ENCODE measurements at places on chromosomes 16 and 17. TPM values are rescaled to one million over a fixed set of nuclear protein-coding genes. Genes with fewer than 3 reads are reported as not detected.

Gene ODAD4
- 1.4 TPM for total RNA-seq

Gene DOC2B
- 5.1 TPM for total RNA-seq

Gene SIRT7
- 3.9 TPM for total RNA-seq

Gene HP
- 0.95 TPM for total RNA-seq

Gene OVCA2
- 9.5 TPM for total RNA-seq

Gene GPR142
- not detected for total RNA-seq

- DNase-seq, result no peak
Measured at GRCh38 chr16:81485824-81486539, 41.4 kb downstream of the CMIP start.

- peak; percentile 37 for DNase-seq
Measured at GRCh38 chr16:79571065-79571902, 29.3 kb downstream of the MAF start.

DNA sequence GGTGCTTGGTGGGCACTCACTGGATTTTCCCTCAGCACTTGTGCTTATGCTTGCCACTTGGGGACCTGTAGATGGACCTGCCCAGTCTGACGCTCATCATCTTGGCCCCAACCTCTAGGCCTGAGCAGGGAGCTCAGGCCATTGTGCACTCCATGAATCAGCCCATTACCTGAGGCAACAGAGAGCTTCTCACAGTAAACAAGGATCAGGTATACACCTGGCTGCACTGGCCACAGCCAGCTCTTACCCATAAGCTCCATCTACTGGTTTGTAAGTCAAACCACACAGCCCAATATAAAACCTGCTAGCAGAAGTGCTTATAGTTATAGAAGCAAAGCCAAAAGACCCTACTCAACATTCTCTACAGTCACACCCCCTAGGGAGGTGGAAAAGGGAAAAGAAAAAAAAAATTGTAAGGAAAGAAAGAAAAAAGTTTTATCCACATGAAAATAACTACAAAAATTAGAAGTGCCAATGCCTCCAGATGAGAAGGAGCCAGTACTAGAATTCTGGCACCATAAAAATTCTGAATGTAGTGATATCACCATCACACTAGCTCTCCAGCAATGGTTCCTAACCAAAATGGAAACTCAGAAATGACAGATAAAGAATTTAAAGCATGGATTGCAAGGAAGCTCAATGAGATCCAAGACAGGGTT lies 87.8 kb upstream of the CDH5 start:
- DNase-seq, result no peak

DNA sequence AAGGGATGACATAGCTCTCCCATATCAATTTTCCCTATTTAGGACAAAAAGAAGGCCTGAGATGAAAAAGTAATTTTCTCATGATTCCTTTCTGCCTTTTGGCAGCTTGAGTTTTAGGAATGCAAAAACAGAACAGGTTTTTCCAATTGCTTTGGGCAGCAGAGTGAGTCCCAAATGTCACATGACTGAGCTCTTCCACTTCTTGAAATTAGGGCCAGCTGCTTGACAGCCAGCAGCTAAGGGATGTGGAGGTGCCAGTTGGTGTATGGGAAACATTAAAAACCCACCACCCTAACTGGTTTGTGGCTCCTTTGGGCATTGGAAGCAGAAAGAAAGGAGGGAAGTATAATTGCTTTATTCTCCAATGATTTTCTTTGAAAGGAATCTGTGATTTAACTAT lies 133.8 kb upstream of the FAM20A start:
- no peak for DNase-seq

DNA sequence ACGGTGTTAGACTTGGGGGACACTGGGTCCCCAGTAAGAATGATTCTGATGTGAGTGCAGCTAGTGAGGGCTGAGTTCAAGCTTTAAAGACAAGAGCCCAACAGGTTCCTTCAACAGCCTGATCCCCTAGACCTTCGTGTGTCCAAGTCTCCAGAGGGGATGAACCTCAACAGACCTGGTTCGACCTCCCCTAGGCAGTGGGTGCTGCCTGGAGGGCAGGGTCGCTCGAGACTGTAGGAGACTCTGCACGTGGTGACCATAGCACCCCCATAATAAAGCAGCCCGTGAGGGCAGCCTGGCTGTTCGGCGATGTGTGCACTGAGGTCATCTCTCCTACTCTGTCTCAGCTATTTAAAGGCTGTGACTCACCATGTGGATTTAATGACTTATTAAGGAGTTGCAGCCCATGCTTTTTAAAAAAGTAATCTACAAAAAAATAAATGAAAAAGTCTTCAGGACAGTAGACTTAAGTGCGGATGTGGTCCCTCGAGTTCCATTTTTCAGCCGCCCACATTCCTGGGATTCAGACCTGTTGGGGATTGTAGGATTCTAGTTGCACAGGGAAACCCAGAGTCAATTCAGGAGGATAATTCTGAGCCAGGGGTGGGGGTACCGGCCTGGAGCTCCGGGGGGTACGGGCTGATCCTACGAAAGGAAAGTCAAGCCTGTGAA lies 23.4 kb upstream of the METRNL start:
- DNase-seq, result no peak

GRCh38 chr16:18959031-18959505 lies 24.7 kb upstream of the TMC7 start:
- no peak for DNase-seq

GRCh38 chr17:78780335-78780734 lies 1.7 kb downstream of the CYTH1 start:
- DNase-seq, result no peak

GRCh38 chr16:88826070-88826840 lies 14.5 kb upstream of the APRT start:
- no peak for DNase-seq

- no peak for DNase-seq
Measured at GRCh38 chr17:58370309-58370708, 18.3 kb upstream of the SUPT4H1 start.

DNA sequence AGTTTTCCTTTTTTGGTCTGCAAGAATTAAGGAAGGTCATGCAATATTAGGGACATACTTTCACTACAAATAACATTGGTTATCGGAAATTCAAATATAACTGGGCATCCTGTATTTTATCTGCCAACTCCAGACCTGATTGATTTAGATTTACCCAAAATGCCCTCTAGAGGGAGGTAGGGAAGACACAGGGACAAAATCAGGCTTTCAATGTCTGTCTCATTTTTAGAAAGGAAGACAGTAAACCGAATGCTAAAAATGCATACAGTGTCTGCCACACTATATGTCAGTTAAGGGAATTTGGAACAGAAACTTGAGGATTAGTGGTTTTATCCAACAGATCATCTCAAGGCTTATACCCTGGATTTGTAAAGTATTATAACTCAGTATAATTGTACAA lies 161.7 kb upstream of the SOX9 start:
- DNase-seq, result no peak

GRCh38 chr17:36600465-36600864 lies 918 bp upstream of the MRM1 start:
- DNase-seq, result no peak

- DNase-seq, result no peak
Measured at GRCh38 chr17:16491703-16492612, at the start of gene LRRC75A. Gene LRRC75A (minus strand): TSS chr17:16492193. CDS start chr17:16491990, 203 bp downstream.

- DNase-seq, result no peak
Measured at GRCh38 chr16:11543661-11544393, 42.9 kb downstream of the LITAF start.

DNA sequence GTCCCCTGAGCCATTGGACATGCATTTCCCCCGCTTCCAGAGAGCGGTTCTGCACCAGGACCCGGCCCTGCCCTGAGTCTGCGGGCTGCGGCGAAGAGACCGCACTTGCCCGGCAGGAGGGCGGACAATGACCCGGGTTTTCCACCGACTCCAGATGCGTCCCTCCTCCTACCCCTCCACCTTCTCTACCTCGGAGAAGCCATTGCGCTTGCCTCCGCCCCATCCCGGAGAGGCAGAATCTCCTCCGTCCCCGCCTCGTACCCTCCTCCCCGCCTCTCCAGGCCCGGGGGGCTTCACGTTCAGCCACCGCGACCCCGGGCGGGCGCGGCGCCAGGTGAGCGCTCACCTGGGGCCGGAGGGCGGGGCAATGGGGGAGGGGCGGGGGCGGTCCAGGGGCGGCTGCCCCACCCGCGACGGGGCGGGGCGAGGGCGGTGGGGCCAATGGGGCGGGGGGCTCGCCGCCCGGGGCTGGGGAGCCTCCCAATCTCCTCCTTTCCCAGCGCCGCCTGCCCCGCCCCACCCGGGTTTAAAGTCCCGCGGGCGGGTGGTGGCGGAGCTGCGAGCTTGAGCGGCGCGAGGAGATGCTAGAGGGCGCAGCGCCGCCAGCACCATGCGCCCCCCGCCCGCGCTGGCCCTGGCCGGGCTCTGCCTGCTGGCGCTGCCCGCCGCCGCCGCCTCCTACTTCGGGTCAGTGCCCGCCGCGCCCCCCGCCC lies at the start of gene WNT9B:
TSS of gene WNT9B (plus strand) at position 555 of the 713 bp plus-strand sequence. CDS start at position 611, 56 bp downstream.
- DNase-seq, result no peak

DNA sequence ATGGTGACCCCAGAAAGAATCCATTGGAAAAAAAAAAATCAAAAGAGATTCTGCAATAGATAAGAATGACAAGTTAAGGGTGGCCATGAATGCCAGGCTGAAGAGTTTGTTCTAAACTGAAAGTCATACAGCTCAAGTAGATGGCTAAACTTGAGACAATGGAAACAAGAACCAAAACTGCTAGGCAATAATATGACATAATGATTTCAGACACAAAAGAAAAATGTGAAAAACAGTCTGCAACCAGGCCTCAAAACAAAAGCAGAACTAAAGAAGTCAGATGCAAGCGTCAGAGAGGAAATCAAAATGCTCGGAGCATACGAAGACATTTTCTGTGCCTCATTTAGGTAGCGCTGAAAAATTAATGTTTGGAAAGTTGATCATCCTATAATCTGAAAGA lies 54.4 kb upstream of the YPEL2 start:
- DNase-seq, result no peak

DNA sequence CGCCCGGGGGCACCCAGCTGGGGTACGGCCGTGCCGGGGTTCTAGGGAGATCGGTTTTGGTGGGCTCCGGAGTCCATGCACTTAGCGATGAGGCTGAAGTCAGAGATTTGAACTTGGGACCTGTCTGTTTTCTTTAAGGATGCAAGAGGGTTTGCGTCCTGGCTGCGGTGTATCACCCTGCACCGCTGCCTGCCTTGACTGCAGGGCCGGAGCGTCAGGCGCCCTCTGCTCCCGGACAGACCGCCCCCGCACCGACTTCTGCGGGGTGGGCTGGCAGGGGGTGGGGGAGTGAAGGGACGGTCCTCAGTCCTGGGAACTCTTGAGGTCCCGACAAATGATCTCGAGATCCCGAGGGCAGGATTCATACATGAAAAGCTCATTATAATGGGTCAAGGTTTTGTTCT lies 701 bp downstream of the PDP2 start:
- DNase-seq, result no peak

DNA sequence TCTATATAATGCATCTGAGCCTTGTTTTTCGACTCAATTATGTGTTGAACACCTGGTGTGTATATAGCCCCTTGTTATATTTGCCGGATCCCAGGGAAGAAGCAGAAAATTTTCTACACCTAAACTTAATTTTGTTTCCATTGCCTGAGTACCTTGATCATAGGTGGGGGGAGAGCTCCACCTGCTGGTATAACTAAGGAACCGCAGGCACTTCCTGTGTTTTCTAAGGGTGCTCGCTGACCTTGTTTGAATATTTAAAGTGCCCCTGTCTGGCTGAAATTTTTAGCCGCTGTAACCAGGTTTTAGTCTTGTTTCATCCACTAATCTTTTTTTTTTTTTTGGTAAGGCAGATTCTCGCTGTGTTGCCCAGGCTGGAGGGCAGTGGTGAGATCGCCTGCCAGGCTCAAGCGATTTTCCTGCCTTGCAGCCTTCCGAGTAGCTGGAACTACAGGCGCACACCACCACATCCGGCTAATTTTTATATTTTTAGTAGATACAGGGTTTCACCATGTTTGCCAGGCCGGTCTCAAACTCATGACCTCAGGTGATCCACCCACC lies 6.5 kb upstream of the NUBP1 start:
- DNase-seq, result peak; percentile 59

DNA sequence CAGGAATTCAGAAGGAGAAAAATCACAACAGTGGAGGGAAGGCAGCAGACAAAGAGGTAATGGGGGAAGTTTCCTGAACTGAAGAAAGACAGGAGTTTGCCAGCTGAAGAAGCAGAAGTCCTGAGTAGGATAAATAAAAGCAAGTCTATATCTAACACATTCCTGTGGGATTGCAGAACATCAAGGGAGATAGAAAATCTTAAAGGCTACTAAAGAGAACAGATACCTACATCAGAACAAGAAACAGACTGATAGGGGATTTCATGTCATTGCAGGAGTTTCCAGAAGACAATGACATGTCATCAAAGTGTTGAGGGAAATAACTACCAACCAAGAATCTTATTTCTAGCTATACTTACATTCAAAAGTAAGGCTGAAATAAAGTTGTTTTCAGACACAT lies 21.3 kb upstream of the CRYBA1 start:
- no peak for DNase-seq

- DNase-seq, result no peak
Measured at GRCh38 chr16:52543654-52544053, 3.3 kb downstream of the TOX3 start.

DNA sequence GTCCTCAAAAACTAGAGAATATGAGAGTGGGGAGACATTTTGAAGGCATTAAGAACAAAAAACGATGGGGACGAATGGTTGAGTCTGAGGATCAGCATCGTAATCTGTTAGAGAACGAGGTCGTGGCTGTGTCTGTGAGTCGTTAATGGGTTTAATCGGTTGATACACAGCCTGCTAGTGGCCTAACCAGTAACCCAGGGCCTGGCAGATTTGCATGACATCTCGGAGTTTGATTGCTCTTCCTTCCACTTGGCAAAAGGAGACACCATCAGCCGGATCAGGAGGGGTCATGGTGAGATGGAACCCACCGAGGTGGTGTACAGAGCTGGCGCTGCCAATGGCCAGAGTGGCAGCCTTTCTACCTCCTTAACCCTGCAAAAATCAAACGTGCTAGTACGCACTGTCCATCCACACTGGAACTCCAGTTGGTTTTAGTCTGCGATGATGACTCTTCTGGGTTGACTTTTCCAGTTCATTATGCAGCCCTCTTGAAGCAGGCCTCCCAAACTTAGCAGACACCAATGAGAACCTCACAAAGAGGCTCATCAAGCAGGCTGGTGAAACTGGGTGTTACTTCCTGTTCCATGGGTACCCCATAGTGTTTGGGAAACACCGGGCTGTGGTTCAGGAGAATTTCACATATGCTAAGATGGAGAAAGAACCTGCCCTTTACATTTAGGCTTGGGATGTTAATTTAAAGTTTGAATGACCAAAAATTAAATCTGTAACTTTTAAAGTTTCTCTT lies 4.1 kb downstream of the HS3ST3B1 start:
- no peak for DNase-seq
